ENCODE measurements at places on chromosomes 5 and 9.

- no peak for DNase-seq
Measured at GRCh38 chr5:115170134-115170928, 623 bp upstream of the TRIM36 start.

GRCh38 chr9:115439641-115440040 lies 321.7 kb upstream of the TNC start:
- no peak for DNase-seq

GRCh38 chr9:5894237-5894959 lies 3.7 kb downstream of the MLANA start:
- DNase-seq = no peak

DNA sequence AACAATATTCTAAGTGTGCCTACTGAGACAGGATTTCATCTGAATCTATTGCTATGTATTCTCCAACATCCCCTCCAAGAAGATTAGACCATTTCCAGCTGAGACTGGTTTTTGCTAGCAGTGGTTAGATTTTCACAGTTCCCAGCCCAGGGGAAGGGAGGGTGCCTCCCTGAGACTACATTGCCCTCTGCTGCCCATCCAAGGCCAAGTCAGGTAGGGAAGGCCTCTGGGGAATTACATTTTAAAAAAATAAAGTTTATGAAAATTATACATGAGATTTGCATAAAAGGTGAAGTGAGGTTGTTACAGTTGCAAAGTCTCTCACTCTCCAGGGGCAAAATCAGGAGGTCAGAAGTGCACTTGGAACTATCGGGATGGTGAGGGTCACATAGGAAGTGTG lies 28.0 kb upstream of the SYK start:
- no peak for DNase-seq

DNA sequence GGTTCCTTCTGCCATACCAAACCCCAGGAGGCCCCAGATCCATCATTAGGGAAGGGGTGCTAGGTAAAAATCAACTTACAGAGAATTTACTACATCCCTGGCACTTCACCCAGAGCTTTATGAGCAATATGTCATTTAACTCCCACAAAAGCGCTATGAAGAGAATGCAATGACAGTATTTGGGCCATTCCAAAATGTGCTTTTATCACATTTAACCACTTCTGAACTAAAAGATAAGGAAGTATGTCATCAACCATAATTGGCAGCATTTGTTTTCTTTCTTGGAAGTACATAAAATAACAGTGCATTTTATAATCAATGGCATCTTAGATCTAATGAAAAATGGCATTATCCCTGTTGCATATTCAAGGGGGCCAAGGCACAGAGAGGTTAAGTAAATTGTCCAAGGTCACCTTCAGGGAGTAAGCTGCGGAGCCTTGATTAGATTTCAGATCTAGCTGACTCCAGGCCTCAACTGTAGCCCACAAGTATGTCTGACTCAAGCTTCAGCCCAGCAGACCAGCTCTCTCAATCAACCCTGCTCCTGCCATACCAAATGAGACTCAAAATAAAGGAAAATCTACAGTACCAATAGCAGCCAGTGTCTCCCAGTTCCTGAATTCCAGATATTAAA lies 16.5 kb downstream of the SH3TC2 start:
- DNase-seq = no peak

GRCh38 chr5:138103319-138103637 lies 19.4 kb downstream of the WNT8A start:
- DNase-seq = no peak

- no peak for DNase-seq
Measured at GRCh38 chr9:128249558-128249907, 26.3 kb downstream of the GOLGA2 start.

Data from stimulated activated naive CD4-positive, alpha-beta T cell (primary cell).